ENCODE measurements at places on chromosomes 4 and X. TPM values are rescaled to one million over a fixed set of nuclear protein-coding genes. Genes with fewer than 3 reads are reported as not detected.
A peak's percentile ranks its signal among the peaks of the same experiment; 100 is the strongest.

The C4orf50 gene
- not detected for total RNA-seq

The IL13RA2 gene
- total RNA-seq = 1.3 TPM

The HMGN5 gene
- total RNA-seq = 0.96 TPM

The SULT1B1 gene
- total RNA-seq = not detected

The TASL gene
- not detected for total RNA-seq

The GPRIN3 gene
- 0.41 TPM for total RNA-seq

The VCX gene
- total RNA-seq = not detected

The ERCC6L gene
- total RNA-seq = 0.92 TPM

The CD38 gene
- total RNA-seq = not detected

The RS1 gene
- total RNA-seq = not detected

DNA sequence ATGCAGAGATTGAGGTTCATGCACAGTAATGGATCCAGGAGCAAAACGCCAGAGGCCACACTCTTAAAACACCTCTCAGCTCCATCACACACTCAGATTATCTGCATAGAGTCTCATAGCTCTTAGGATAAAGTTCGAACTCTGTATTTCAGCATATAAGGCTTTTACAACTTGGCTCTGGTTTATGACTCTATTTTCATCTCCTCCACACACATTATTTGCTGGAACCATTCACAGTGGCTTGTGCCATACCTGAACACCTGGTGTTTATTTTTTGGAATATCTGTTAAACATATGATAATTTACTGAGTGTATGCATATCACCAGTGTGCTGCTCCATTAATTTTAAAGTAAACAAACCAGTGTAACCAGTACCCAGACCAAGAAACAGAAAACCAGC lies 27.2 kb downstream of the RASL11B start:
- DNase-seq = no peak

GRCh38 chr4:24995346-24995919 lies 35.3 kb downstream of the LGI2 start:
- DNase-seq = no peak

DNA sequence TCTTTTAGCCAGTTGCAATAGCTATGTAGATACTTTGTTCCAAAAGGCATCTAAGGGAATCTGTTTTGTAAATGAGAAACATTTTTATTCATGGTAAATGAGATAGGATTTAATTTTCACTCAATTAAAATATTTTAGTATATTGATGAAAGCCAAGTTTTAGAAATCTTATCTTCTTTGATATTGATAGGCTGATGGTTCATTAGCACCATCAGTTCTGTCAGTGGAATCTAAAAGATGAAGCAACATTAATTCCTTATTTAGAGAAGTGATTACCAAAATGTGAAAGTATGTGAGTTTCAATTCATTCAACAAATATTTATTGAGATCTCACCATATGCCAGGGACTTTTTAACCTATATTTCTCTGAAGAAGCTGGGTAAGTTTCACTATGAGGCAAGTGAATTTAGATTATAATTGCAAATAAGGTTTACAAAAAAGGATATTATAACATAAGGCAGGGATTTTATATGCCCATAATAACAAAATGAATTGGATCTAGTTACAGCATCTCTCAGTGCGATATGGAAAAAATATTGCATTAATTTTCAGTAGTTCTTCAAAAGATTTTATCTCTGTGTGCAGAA lies 79.3 kb downstream of the GABRB1 start:
- no peak for DNase-seq

DNA sequence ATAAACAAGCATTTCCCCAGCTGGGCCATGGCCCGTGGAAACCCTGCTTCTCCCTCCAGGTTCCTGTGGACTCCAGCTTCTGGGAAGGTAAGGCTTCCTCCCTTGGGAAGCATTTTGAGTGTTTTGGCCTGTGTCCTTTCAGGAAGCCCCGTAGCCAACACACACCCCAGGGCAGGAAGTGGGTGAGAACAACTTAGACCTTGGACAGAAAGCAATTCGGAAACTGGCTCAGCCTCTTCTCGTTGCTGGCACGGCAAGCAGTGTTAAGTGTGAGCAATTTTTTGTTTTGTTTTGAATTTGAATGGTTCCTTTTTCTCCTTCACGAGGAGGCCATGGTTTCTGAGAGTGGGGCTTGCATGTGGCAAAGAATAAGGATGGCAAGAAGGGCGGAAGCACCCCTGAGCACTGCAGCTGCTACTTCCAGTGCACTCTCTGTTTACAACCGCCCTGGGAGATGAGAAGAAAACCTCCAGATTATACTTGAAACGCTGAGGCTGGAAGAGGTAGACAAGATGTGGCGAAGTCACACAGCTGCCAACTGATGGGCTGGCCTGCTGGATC lies 14.1 kb upstream of the CYTL1 start:
- no peak for DNase-seq

GRCh38 chr4:185672151-185672550 lies 136.8 kb upstream of the PDLIM3 start:
- no peak for DNase-seq

- no peak for DNase-seq
Measured at GRCh38 chr4:86848732-86849619, at the start of gene SLC10A6. Gene SLC10A6 (minus strand): TSS chr4:86849384. CDS start chr4:86849115, 269 bp downstream.

- no peak for DNase-seq
Measured at GRCh38 chr4:137375111-137375850, 157.0 kb downstream of the PCDH18 start.

- DNase-seq = no peak
Measured at GRCh38 chr4:173535957-173536356, 5.9 kb upstream of the HAND2 start.

DNA sequence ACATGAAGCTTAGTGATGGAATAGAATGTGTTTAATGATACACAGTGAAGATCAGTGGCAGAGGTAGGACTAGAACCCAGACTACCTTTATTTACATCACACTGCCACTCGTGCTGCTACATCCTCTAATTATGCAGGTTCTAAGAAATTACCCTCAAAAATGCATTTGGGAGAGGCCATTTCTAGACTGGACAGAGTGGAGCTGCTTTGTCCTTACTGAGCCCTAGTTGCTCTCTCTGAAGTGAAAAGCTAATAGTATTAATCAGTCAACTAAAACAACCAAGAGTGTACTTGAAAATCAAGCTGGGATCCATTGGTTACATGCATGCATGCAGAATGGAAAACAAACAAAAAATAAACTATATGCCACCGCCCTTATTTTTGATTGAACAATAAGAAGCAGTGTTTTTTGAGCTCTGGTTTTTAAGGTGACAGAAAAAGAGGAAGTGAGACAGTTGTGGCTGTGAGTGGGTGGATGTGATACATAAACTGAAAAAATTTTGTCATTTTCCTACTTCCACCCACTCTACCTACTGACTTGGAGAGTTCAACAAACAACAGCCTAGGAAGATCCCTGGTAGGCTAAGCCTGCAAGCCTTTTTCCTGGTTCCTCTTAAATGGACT lies 6.8 kb upstream of the VSIG4 start:
- DNase-seq = no peak

- no peak for DNase-seq
Measured at GRCh38 chrX:53288189-53288588, 6.8 kb upstream of the IQSEC2 start.

DNA sequence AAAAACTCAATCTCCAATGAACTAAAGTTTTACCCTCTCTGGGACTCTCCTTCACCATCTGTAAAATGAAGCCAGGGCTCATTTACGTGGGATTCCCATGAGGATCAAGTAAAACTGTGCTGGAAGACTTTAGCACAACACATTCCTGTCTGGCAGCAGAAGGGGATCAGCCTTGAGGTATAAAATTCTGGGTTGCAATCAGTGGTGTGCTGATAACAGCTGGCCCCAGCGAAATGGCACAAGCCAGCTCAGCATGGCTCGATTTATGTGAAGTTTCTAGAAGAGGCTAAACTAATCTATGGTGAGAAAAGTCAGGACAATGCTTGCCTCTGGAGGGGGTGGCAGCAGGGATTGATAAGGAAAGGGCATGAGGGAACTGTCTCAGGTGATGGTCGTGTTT lies 28.4 kb downstream of the ZNF630 start:
- DNase-seq = no peak

DNA sequence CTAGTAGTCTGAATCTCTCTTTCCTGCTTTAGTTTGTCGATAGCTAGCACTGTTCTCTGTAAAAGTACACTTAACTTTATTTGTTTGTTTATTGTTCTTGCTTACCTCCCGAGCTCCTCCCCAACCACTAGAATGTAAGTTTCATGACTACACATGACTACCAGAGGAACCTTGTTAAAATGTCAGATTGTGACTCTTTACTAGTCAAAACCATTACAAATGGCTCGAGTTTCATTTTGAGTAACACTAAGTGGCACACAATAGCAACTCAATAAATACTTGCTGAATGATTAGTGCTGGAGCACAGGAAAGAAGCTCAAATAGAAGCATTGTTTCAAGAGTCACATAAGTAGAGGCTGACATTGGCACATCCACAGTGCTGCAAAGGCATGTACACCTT lies 116.1 kb downstream of the MAPK10 start:
- DNase-seq = no peak

DNA sequence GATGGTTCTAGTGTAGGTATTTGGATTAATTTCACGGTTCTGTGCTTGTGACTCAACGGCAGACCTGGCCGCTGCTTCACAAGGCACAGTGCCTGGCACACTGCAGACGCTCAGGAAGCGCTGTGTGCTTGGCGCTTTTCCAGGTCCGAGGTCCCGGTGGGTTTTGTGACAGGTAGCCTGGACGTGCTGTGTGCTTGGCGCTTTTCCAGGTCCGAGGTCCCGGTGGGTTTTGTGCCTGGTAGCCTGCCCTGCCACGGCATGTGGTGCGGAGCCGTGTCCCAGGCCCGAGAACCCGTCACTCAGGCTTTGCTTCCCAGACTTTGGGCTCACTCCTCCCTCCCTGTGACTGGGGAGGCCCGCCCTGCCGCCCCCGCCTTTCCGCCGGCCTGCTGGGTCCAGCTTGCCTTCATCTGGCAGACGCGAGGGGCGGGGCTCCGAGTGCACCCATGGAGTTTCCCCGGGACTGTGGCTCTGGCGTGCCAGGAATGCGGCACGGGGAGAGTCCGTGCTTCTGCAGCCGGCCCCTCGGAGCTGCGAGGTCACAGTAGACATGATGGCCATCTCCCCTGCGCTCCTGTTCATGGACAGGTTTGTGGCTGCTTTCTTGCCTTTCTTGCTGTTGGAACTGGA lies 44.2 kb downstream of the TBC1D14 start:
- no peak for DNase-seq

GRCh38 chr4:147550626-147551246 lies 66.5 kb upstream of the TMEM184C start:
- DNase-seq = peak; percentile 43

DNA sequence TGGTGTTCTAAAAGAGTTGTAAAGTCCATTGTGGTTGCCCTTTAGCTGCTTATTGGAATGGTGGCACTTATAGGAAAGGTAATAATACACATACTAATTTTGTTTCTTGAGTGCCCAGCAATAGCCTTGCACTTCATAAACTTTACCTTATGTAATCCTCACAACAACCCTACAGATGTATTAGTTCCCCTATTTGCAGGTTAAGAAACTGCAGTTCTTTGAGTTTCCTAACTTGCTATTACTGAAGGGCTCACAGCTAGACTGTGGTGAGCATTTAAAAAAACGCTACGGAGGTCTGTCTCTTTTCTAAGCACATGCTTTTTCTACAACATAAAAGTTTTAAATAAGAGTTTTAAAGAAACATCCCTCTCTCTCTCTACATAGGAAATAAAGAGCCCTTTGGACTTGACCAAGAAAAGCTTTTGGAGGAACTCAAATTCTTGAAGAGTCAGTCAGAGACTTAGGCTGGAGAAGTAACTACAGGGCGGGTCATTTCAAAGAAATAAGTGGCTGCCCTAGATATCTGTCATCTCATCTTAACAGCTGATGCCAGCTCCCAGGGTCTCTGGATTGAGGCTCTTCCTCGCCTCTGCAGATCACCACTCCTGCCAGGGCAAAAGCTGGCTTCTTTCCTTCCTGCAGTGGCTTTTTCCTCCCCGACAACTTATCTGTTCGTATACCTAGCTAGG lies 42.0 kb upstream of the FBXW7 start:
- DNase-seq = no peak

- DNase-seq = no peak
Measured at GRCh38 chr4:46274717-46275116, 115.2 kb downstream of the GABRA2 start.

DNA sequence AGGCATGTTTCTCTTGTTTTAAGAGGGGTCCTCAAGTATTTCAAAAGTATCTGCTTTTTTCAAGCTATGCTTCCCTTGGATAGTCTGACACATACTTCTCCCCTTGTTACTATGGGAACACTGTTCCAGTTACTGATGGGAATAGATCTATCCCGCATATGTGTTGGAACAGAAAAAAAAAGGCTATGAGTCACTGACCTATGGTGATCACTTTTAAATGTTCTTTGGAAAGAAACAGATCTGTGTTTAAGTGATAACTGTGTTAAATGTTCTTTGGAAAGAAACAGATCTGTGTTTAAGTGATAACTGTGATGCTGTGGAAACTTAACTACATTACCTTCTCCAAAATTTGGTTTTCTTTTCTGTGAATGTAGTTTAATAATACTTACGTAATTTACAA lies 303.2 kb downstream of the TEX13C start:
- DNase-seq = no peak

DNA sequence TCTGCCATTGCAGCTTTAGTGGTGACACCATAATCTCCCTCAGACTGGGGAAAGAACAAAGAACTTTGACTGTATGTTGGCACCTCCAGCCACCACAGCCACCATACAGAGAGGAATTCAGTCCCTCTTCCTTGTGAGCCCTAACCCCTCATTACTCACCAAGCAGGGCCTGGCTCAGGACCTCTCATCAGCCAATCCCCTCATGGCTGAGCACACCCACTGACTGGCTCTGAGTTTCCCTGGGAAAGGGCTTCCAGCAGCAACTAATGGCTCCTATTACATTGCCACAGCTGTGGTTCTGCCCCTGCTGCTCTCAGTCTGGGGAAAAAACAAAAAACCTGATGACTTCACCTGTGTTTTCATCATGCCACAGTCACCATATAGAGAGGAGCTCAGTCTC lies 1482.6 kb downstream of the FAM133A start:
- no peak for DNase-seq

DNA sequence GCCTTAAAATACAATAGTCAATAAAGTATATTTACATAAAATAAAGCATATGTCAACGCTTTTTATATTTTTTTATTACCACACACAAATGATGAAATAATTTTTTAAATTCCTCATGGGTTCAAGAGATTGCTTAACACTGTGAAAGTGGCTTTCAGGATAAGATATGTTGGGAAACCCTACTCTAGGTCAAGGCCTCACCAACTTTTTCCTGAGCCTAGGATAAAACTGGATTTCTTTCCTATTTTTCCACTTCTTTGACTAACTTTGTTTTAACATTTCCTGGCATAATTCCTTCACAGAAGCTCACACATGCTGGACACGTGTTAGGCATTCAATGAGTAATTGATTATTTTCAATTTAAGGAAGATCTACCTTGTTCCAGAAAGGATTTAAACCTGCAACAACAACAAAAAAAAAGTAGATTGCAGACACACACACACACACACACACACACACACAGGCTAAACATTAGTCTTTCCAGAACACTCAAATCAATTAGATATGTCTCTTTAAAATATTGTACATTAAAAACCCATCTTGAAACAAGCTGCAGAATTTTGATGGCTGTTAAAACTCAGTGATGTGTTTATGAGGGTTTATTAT lies 9.1 kb downstream of the KLB start:
- DNase-seq = no peak

- no peak for DNase-seq
Measured at GRCh38 chrX:30904632-30905031, 15.6 kb upstream of the TAB3 start.

GRCh38 chr4:74235135-74235534 lies 73.1 kb upstream of the EPGN start:
- no peak for DNase-seq
